ENCODE measurements at places on chromosomes 7 and 10. TPM values are rescaled to one million over a fixed set of nuclear protein-coding genes. Genes with fewer than 3 reads are reported as not detected.

The CNTNAP2 gene
- total RNA-seq, result under 0.01 TPM

The UCN3 gene
- total RNA-seq, result not detected

The INA gene
- total RNA-seq, result 0.50 TPM

The VWDE gene
- total RNA-seq, result 0.33 TPM

The HSPA12A gene
- total RNA-seq, result 21.0 TPM

The NEBL gene
- 0.22 TPM for total RNA-seq

The CRTAC1 gene
- not detected for total RNA-seq

The MKI67 gene
- 10.1 TPM for total RNA-seq

The GPR26 gene
- not detected for total RNA-seq

The LOXL4 gene
- 129 TPM for total RNA-seq

The SLC18A2 gene
- total RNA-seq, result not detected

The SPDYE11 gene
- total RNA-seq, result not detected

The COBL gene
- under 0.01 TPM for total RNA-seq

The SRRM3 gene
- 0.50 TPM for total RNA-seq

The GRB10 gene
- 60.1 TPM for total RNA-seq

The GIMAP8 gene
- total RNA-seq, result under 0.01 TPM

The DPP6 gene
- total RNA-seq, result 0.50 TPM

The TMEM184A gene
- total RNA-seq, result 0.11 TPM

The TFR2 gene
- 0.33 TPM for total RNA-seq

The MORN4 gene
- 5.0 TPM for total RNA-seq

The TMEM176B gene
- total RNA-seq, result not detected

The UCMA gene
- total RNA-seq, result not detected

The ADCYAP1R1 gene
- total RNA-seq, result not detected

The ASZ1 gene
- total RNA-seq, result not detected

The LIPJ gene
- not detected for total RNA-seq

The SORCS3 gene
- under 0.01 TPM for total RNA-seq

The TRIM50 gene
- not detected for total RNA-seq

The TEX47 gene
- not detected for total RNA-seq

The MTURN gene
- total RNA-seq, result 6.2 TPM

The NUTM2B gene
- total RNA-seq, result 0.37 TPM

The SLC26A5 gene
- total RNA-seq, result not detected

The ITPRID1 gene
- total RNA-seq, result not detected

The HABP2 gene
- not detected for total RNA-seq

The NME8 gene
- not detected for total RNA-seq

The LRIT1 gene
- total RNA-seq, result not detected

The CC2D2B gene
- not detected for total RNA-seq

The SPDYE5 gene
- 0.12 TPM for total RNA-seq

The SLC18A3 gene
- total RNA-seq, result not detected

The TCAF2 gene
- 1.9 TPM for total RNA-seq

The C10orf67 gene
- 0.11 TPM for total RNA-seq

The PRR15 gene
- total RNA-seq, result 0.22 TPM

The UNC5B gene
- total RNA-seq, result 11.2 TPM

The TACC2 gene
- 3.5 TPM for total RNA-seq

The CYP3A5 gene
- total RNA-seq, result 4.8 TPM

The INTS1 gene
- total RNA-seq, result 48.7 TPM

The GIMAP2 gene
- 2.9 TPM for total RNA-seq

The GPR37 gene
- total RNA-seq, result 1.5 TPM

The TRIM74 gene
- not detected for total RNA-seq

The PRSS2 gene
- not detected for total RNA-seq

The ICA1 gene
- total RNA-seq, result 1.3 TPM

The FGL2 gene
- total RNA-seq, result 0.22 TPM

The STOX1 gene
- 0.12 TPM for total RNA-seq

The UROS gene
- 69.7 TPM for total RNA-seq

The HPS1 gene
- 25.1 TPM for total RNA-seq

The WNT8B gene
- total RNA-seq, result not detected
